ENCODE measurements at places on chromosomes 6 and 20.
A peak's percentile ranks its signal among the peaks of the same experiment; 100 is the strongest.

GRCh38 chr6:28383235-28384142 lies 16.1 kb downstream of the ZSCAN12 start:
- DNase-seq: peak; percentile 89

- no peak for DNase-seq
Observed at GRCh38 chr6:149990661-149991471, 27.1 kb downstream of the ULBP1 start.

- DNase-seq: peak; percentile 8
Observed at GRCh38 chr6:10210052-10210451, 204.8 kb downstream of the TFAP2A start.

DNA sequence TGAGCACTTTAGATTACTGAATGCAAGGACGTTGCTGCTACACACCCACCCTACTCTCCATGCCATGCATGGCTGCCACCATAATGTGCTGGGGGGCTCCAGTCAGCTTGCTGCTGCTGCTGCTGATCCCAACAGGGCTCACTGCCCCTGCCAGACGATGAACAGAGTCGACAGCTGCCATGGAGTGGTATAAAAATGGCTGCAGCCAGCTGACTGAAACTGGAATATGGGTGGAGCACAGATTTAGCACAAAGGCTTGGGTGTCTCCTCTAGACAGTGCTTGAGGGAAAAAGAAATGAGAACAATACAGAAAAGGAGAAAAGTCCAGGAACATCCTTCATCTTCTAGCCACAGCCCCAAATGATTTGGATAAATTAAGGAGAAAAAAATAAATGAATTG lies 150.7 kb downstream of the PDSS2 start:
- DNase-seq: no peak

DNA sequence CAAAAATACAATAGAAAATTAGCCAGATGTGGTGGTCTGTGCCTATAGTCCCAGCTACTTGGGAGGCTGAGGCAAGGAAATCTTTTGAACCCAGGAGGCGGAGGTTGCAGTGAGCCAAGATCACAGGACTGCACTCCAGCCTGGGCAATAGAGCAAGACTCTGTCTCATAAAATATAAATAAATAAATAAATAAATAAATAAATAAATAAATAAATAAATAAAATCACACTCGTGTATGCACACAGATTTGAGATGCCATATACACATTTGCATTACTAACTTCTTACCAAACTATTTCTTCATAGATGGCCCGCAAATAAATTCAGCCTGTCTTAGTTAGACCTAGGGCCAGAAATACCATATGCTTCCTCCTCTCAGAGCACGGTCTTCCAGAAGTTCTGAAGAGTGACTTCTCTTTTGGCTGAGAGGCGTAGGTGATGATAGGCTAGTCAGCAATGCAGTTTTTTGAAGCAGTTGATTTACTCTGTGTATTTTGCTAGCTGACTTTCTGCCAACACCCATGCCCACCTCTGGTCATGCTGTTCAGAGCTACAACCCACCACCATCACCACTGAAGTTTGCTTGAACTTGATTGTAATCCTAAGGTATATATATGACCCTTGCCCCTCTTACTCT lies 150.1 kb downstream of the SASH1 start:
- DNase-seq: no peak

DNA sequence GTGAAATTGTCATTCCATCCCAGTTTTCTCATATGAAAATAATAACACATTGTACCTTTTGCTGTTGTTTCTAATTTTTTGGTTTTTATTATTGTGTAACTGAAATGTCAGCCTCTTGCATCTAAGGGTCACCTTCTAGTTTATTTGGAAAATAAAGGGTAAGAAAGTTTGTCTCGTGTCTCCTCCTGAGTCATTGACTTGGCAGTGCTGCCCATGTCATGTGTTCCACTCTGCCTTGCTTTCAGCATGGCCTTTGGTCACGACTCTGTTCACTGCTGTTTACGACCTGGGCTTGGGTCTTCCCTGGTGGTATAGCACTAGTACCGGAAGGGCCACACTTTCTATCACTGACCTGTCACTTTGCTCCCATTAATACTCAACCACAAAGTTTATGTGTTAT lies 171.4 kb upstream of the RSPO3 start:
- no peak for DNase-seq

GRCh38 chr6:145875496-145876211 lies 61.1 kb upstream of the FBXO30 start:
- DNase-seq: no peak

GRCh38 chr20:43843096-43843964 lies 71.3 kb upstream of the TOX2 start:
- DNase-seq: peak; percentile 65

- DNase-seq: no peak
Observed at GRCh38 chr6:52664991-52665686, 5.8 kb upstream of the TMEM14A start.

GRCh38 chr6:62716719-62717118 lies 430.7 kb upstream of the KHDRBS2 start:
- DNase-seq: no peak

DNA sequence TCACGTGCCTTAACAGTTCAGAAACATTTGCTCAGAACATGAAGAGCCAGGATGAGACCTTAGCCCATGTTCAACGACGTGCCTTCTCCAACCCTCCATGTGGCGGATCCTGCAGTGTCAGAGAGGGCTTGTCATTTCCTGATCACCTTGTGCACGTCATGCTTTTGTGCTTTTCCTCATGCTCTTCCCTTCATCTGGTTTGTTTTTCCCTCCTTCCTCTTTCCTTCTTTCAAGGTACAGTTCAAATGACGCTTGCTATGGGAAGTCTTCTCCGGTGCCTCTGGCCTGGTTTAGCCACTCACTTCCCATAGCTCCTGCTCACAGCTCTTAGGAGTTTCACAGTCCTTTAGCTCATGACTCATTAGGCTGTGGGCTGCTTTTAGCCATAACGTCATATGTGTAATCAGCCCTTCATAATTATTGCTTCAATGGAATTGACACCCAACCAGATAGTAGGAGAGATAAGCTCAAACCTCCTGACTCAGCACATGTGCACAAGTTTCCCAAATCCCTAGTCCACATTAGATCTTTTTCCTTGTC lies 102.7 kb upstream of the CNKSR3 start:
- DNase-seq: no peak

DNA sequence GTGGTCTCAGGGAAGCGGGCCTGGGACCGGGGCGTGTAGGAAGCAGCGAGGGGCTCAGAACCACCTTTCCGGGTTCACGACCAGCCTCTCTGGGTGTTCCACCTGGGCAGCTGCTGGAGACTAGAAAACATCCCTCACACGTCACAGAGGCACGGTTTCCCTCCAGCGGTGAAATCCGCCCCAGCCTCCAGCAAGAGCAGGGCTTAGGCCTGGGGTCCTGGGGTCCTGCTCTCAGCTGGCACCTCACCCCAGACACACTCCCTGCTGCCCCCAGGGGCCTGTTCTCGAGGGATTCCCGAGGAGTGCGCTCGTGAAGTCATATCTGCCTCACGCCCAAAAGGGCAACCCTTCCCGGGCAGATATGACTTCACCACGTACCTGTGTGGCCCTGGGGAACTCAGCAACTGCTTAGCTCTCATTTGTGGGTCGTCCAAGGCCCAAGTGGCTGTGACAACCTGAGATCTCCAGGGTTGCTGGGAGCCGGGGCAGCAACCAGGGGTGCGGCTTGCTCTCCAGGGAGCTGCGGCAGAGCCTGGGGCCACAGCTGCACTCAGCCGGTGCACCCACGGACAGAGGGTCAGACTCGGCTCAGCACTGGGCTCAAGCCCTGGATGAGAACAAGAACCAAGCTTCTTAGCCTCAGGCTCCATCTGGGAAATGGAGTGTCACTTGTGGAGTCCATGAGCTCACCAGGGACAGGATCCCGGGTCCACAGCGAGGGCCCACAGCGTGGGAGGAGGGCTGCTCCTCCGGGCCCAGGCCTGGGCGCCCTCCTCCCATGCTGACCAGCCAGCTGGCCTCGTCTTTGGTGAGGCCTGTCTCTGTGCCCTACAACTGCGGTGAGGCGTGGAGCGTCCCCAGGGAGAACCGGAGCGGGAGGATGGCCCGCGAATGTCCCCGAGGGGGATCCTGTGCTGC lies 661 bp downstream of the FNDC11 start:
- DNase-seq: no peak

GRCh38 chr6:149111556-149112115 lies 205.9 kb upstream of the TAB2 start:
- DNase-seq: no peak

DNA sequence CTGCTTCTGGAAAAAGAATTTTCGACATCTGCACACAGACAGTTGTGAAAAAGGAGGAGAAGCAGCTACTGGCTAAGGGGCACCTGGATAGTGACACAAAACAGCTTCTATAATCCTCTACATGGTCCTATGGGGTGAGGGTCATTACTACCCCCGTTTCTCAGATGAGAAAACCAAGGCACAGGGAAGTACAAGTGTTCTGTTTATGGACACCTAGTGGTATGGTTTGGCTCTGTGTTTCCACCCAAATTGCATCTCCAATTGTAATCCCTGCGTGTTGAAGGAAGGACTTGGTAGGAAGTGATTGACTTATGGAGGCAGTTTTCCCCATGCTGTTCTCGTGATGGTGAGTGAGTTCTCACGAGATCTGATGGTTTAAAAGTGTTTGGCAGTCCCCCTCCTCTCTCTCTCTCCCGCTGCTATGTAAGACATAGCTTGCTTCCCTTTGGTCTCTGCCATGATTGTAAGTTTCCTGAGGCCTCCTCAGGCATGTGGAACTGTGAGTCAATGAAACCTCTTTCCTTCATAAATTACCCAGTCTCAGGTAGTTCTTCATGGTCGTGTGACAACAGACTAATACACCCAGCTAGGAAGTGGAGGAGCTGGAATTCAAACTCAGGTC lies 2.5 kb upstream of the KCNK15 start:
- DNase-seq: no peak

- DNase-seq: no peak
Observed at GRCh38 chr6:53910834-53911233, 116.0 kb downstream of the LRRC1 start.

- DNase-seq: no peak
Observed at GRCh38 chr6:24356310-24356973, 1.4 kb downstream of the DCDC2 start.

- no peak for DNase-seq
Observed at GRCh38 chr6:2042956-2043648, 202.3 kb downstream of the GMDS start.

DNA sequence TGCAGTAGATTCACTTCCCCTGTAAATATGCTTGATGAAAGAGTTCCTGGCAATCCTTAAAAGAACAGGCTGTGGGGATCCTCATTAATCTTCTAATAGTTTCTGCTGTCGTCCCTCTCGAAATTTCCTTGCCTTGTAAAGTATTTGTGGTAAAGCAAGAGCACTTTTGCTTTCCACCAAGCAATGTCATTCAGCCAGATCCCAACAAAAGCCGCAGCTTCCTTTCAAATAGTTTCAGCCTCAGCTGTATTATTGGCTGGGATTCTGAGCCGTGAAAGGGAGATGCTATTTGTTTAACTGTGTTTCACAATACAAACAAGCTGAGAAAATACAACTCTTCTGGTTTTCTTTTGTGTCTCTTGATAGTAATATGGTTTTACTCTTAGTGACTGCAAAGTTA lies 48.9 kb upstream of the EPHA7 start:
- no peak for DNase-seq

- DNase-seq: no peak
Observed at GRCh38 chr6:161434350-161434749, 160.5 kb upstream of the AGPAT4 start.

DNA sequence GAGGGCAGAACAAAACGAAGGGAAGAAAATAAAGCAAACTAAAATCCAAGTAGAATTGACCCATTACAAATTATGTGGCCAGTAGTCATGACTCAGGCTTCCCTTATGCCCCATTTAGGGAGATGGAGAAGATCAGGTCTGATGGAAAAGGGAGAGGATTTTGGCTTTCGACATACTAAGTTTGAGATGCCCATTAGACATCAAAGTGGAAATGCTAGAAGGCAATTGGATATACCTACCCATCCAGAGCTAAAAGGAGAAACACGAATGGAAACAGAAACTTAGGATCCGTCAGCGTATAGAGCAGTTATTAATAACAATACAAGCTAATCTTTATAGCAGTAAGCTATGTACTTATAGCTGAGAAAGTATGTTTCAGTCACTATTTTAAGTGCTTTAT lies 4.8 kb downstream of the TRPC4AP start:
- no peak for DNase-seq

DNA sequence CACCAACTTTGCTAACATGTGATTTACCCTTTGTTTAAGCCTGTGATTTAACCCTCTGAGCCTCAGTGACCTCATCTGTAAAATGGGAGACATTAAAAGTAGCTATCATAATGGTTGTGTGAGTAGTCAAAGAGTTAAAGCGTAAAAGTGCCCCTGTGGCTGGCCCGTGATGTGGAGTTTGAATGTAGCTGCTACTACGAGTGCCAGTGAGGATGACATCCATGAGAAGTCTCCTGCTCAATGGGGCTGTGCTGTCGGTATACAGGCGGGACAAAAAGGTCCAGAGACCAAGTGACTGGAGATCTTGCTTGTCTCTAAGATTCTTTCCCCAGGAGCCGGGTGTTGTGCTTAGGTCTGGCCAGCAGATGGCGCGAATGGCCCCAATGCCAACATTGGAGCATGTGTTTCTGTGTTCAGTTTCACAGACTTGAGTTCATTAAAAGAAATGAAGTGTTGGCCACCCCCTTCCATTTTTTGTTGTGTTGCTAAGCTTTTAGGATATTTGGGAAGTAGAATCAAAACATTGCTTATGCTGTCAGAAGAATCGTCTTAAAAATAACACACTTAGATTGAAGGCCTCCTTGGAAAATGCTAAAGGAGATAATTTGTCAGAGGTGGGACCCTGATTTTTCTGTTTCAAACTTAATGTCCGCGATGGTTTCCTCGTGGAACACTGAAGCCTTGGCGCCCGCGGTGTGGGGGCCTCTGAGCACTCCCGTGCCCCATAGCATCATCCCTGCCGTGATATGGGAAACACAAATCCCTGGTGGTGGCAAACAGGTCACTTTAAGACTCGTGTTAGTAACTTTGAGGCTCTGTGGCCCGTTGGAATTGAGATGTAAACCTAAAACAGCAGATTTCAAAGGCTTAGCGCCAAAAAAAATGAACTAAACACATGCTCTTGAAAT lies 9.3 kb upstream of the RBM38 start:
- peak; percentile 69 for DNase-seq

DNA sequence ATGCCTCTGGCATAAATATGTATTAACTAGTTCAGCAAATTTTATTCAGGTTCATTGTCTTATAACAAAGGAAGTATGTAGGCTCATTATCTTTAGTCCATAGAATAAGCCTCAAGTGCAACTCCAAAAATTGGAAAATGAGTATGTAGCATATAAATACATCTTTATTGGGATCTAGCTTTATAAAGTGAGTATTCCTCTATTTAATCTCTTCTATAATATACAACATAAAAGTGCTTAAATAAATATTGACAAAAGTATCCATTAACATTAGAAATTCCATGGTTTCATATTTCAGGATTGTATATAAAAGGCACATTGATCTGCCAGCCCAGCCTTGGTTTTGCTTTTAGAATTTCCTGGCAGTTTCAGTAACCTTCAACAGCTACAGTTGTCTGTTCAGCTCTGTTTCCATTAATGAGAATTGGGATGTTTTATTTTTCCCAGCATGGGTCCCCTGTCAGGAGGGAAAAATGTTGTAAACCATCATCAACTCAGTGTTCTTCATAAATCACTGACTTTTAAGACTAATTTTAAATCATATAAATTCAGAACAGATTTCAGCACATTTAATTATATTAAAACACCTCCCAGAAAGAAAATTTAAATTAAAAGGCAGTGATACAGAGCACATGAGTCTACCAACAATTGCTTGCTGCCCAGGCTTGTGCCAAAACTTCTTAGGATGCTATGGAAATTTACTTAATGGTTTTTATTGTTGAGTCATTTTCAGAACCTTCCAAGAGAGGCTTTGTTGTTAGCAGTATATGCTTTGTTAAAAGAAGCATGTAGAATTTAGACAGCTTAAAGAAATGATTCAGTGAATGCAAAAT lies 119.7 kb downstream of the ADGRG6 start:
- DNase-seq: no peak
